Stimulated activated CD4-positive, alpha-beta T cell treated with anti-CD3 and anti-CD28 coated beads, Interleukin-2, amount 100 ng/mL, for 48 hours (primary cell): ENCODE measurements at places on chromosomes 6 and 20.

DNA sequence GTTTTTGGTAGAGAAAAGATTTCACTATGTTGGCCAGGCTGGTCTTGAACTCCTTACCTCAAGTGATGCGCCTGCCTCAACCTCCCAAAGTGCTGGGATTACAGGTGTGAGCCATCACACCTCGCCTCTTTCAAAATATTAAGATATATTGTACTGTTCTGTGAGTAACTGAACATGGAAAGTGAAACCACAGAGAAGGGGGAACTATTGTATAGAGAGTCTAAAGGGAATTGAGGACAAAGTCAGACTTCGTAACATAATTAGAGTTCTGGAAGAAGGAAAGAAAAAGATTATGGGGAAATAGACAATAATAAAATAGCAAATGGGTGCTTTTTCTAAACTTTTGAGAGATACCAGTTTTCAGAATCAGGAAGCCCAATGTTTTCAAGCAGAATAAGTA, 17.4 kb upstream of the AKAP7 start:
- no peak for DNase-seq

GRCh38 chr6:157760589-157761330, 62.3 kb upstream of the SNX9 start:
- DNase-seq, result no peak

DNA sequence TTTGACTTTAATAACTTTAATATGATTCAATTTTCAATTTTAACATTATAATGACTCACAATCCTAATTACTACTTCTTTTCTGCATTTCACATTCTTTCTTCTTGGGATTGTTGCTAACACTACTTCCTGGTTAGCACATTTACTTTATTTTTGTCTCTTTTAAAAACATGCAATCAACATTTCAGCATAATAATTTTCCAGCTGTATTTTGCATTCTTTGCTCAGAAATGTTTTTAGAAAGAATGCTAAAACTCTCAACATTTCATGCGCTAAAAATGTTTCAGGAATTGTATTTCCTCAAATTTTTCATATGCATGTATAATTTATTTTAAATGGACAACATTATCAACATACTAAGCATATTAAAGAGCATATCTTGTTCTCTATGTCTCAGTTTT, 1302.1 kb upstream of the GJE1 start:
- DNase-seq, result no peak

GRCh38 chr20:17650301-17651128, 31.5 kb downstream of the RRBP1 start:
- DNase-seq, result no peak

DNA sequence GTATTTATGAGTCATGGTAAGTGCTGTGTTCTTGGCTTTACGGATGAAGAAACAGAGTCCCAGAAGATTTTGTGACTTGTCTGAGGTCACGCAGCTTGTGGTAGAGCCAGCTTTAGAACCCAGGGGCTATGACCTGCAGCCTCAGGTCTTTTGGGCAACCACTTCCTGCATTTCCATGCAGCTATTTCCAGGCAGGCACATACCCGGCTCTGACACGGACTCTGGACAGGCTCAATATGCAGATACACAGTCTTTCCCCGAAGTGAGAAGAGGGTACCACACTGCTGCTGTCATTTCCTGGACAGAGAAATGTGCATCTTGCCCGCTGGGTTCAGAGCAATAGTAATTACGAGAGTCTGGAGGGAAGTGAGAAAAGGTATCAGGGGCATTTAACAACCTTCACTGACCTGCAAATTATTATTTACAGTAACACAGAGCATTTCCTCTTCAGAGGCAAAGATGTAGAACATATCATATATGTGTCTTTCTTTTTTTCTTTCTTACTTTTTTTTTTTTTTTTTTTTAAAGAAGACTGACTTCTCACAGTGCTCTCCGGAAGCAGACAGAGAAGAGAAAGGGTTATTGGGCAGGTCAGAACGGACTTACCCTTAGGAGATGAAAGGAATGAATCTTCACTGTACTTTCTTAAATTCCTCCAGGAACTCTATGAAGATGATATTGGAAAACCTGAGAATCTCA, 185.1 kb downstream of the CLIC5 start:
- peak; percentile 43 for DNase-seq

DNA sequence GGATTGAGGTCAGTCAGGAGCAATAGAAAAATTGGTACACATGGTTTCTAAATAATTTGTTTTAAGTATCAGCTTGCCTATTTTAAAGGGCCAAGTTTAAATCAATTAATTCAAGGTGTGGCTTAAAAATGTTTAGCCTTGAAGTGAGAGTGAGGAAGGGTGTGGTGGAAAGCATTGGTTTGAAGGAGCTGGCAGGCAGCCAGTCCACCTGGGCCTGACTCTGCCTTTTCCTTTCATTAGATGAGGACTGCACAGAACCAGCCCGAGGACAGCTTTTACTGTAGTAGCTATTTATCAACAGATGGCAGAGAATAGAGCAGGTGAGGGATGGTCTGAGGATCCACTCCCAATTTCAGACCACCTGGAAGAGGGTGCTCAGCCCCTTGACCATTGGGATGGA, 42.4 kb downstream of the DHX35 start:
- DNase-seq, result no peak

- DNase-seq, result no peak
Observed at GRCh38 chr20:40922865-40923264, 105.8 kb upstream of the TOP1 start.

GRCh38 chr6:2237001-2237400, 8.4 kb downstream of the GMDS start:
- DNase-seq, result no peak
